ENCODE measurements at places on chromosomes 6 and 20.

- H3K4me3 ChIP-seq = no peak overlapping the region
- H3K4me1 ChIP-seq = peaks cover 9% of the 10 kb centered on the region
- no peaks in the 10 kb centered on the region for H3K36me3 ChIP-seq
- DNase-seq = no peak
- H3K27me3 ChIP-seq = peaks cover 21% of the 10 kb centered on the region
These were observed 7.2 kb downstream of the THBS2 start for GRCh38 chr6:169246445-169246844.

GRCh38 chr20:12053353-12053752, 135.7 kb downstream of the BTBD3 start:
- no peaks in the 10 kb centered on the region for H3K27me3 ChIP-seq
- no peaks in the 10 kb centered on the region for H3K36me3 ChIP-seq
- H3K27ac ChIP-seq = no peak overlapping the region
- H3K4me3 ChIP-seq = no peak overlapping the region
- DNase-seq = no peak
- H3K4me1 ChIP-seq = no peaks in the 10 kb centered on the region

- peak overlapping the region; percentile 94 for H3K27ac ChIP-seq
- H3K4me1 ChIP-seq = peaks cover 31% of the 10 kb centered on the region
- H3K36me3 ChIP-seq = no peaks in the 10 kb centered on the region
- H3K27me3 ChIP-seq = peaks cover 14% of the 10 kb centered on the region
These were observed 683 bp upstream of the GCNT2 start for GRCh38 chr6:10520468-10520867.

DNA sequence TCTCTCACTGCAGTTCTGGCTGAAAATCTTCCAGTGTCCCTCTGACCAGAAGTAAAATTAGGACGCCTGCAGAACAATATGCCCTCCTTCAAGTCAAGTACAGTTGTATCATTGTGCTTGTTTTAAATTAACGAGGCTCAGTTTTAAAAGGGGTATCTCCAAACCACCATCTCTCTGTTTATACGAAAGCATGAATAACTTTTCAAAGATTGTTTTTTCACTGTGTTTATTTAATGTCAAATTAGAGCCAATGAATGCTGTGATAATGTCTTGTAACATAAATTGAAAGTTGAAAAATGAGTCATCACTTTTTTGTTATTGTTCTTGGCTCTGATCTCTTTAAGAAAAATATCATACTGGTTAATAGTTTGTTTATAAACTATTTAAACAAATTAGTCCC, 230.7 kb upstream of the THEMIS start:
- no peak overlapping the region for H3K4me3 ChIP-seq
- H3K27me3 ChIP-seq = no peaks in the 10 kb centered on the region
- H3K36me3 ChIP-seq = peaks cover 3% of the 10 kb centered on the region
- H3K4me1 ChIP-seq = peaks cover 11% of the 10 kb centered on the region

- no peaks in the 10 kb centered on the region for H3K4me1 ChIP-seq
- DNase-seq = no peak
- H3K36me3 ChIP-seq = no peaks in the 10 kb centered on the region
- H3K4me3 ChIP-seq = no peak overlapping the region
These were observed 33.9 kb upstream of the TBX18 start for GRCh38 chr6:84798257-84798656.

DNA sequence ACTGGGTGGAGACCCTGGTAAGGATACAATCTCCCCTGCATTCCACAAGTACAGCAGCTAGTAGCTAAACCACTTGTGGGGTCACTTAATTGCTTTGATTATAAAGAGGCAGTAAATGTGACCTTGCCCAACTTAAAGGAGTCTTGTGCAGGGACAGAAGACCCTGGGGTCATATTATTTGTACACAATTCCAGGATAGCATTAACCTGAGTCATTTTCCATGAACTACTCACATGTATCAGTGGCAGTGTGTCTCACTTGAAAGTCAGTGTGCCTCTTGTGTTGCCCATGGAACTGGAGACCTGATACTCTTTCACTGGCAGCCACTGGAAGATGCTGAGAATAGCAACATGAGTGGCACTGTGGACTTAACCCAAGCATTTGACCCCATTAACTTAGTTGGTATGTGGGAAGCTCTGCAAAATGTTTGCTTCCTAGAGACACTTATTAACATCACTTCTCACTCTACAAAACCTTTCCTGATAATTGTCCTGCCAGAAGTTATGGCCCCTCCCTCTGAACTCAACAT, 28.9 kb downstream of the CLIC5 start:
- H3K4me1 ChIP-seq = peaks cover 22% of the 10 kb centered on the region
- no peak overlapping the region for H3K4me3 ChIP-seq
- no peak for DNase-seq
- H3K27ac ChIP-seq = no peak overlapping the region
